ENCODE measurements at places on chromosomes 5 and 9.

GRCh38 chr5:19270153-19270552 is 717.8 kb downstream of the CDH18 start:
- DNase-seq = peak; percentile 21

GRCh38 chr5:64947801-64948200 is 179.1 kb downstream of the CWC27 start:
- DNase-seq = no peak

GRCh38 chr9:119368179-119368578 is 1.1 kb downstream of the BRINP1 start:
- DNase-seq = no peak

GRCh38 chr9:21015129-21015815 is 16.2 kb downstream of the HACD4 start:
- DNase-seq = no peak

GRCh38 chr5:140408750-140409241 is 7.2 kb downstream of the ANKHD1 start:
- no peak for DNase-seq

DNA sequence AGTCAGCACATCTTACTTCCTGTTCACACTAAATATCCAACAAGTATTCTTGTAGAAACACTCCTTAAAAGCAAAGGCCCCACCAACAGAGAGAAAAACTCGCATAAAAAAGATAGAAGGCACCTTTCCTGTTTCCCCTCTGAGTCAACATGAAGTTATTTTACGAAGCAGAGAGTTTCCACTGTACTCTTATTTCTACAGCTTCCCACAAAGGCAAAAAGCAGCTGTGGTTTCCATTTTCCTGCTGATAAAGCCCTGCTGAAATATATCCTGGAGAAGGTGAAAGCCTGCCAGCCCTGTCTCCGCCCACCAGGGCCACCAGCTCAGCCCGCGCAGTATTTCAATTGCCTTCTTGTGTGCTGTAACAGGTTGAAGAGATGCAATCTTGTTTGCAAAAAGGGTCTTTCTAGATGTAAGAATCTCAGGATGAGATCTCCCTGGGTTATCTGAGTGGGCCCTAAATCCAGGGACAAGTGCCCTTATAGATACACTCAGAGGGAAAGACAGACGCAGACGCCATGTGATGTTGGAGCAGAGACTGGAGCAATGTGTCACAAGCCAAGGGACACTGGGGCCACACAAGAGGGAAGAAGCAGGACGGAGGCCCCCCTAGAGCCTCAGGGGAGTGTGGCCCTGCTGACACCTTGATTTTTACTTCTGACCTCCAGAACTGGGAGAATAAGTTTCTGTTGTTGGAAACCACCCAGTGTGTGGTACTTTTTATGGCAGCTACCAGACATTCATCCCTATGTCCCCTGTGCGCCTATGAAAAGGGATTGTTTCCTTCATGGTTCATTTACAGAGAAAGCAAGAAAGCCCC is 19.9 kb downstream of the SEMA4D start:
- no peak for DNase-seq

- DNase-seq = no peak
Observed at GRCh38 chr5:61613679-61614078, 281.6 kb downstream of the ZSWIM6 start.

- DNase-seq = no peak
Observed at GRCh38 chr9:137986268-137987099, 108.9 kb downstream of the CACNA1B start.

DNA sequence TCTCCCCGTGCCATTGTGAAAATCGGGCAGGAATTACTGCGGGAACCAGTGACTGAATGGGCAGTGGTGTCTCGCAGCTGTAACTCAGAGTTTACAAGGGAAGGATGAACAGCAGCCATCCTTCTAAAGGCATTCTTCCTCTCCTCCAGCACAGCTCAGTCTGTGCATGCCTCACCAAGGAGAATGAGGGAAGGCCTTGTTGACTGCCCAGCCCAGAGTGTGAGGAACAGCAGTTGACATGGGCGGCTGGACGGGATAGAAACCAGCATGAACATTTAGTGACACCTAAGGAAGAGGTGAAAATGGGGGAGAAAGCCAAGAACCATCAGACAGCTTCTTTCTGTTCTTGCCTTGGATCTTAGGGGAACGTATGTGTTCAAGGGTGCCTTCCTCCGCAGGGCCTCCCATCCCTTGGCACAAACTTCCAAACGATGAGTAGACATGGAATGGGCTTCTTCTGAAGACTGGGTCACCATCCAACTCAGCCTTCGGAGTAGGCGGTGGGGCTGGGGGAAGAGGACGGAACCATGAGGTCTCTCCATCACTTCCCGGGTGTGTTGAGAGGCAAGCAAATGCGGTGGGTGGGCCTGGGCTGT is 887 bp upstream of the PDE8B start:
- no peak for DNase-seq

DNA sequence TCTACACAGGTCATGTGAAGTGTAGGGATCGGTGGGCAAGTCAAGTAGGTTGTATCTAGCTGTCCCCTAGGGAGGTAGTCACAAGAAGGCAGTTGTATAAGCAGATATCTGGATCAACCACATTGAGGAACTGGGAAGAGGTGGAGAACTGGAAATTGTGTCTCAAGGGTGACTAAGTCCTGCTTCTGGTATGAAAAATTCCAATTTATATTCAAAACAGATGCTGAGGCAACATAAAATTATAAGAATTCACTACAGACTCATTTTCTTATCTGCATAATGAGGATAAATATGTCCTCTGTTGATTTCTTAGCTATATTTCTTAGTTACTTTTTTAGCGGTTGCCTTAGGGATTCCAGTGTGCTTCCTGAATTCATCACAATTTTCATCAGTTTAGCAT is 46.8 kb downstream of the GALNT12 start:
- DNase-seq = no peak

- no peak for DNase-seq
Observed at GRCh38 chr5:132667761-132668705, 5.8 kb upstream of the IL4 start.

DNA sequence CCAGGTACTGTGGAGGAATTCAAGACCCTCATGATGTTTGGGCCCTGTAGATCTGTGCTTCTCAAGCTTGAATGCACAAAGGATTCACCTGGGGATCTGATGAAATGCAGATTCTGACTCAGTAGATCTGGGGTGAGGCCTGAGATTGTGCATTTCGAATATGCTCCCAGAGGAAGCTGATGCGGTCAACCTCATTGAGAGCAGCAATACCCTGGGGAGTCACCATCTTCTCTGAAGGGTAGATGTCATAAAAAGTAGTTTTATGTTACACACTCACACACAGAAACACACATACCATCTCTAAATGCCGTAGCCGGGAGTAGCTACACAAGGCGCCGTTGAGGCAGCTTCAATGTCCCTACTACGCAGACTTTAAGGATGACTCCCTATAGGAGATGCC is 55.8 kb upstream of the CPEB4 start:
- DNase-seq = no peak

- DNase-seq = no peak
Observed at GRCh38 chr9:3950534-3950933, 349.3 kb downstream of the GLIS3 start.

DNA sequence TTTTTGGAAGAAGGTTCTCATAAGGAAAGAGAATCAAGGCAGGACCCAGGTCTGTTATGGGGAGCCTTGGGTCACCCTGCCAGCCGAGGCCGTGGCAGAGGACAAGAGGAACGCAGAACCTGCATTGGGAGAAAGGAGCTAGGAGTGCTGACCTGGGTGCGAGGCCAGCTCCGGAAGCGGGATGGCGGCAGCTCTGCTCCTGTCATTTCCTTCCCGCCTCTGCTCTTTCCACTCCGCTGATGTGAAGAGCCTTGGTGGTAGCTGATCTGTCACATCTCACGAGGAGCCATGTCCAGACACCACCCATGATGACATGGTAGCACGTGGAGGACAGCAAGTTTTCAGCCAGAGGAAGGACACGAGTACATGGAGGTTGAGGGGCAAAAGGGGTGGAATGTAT is 109.5 kb upstream of the COL5A1 start:
- no peak for DNase-seq

DNA sequence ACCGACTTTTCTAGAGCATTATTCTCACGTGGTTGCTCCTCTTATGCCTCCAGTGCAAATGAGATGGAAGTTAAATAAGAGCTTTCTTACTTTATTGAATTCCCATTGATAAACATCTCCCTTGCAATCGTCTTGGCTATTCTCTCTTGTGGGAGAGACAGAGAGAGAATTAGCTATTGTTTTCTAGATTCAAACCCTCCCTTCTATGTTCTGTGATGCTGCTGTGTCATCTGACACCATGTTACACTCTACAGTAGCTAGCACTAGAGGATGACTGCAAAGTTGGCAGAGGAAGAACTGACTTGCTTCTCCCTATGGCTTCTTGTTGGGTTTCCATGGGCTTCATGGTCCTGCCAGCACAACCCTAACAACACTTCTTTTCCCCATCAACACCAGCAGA is 134.6 kb upstream of the RANBP3L start:
- no peak for DNase-seq

GRCh38 chr9:114681594-114682332 is at the start of gene TEX48:
Gene TEX48 (minus strand): TSS chr9:114682192. CDS start chr9:114671723, 10,469 bp downstream.
- DNase-seq = no peak

- DNase-seq = no peak
Observed at GRCh38 chr9:130445268-130445983, 665 bp downstream of the ASS1 start.

- no peak for DNase-seq
Observed at GRCh38 chr5:592158-592557, 20.0 kb upstream of the CEP72 start.

GRCh38 chr9:128683340-128684064 is 5.5 kb upstream of the SET start:
- DNase-seq = no peak

- DNase-seq = no peak
Observed at GRCh38 chr9:7546261-7546660, 253.3 kb downstream of the DMAC1 start.

GRCh38 chr5:119079318-119079921 is 8.5 kb downstream of the DMXL1 start:
- no peak for DNase-seq

GRCh38 chr5:23506329-23507236 is 826 bp upstream of the PRDM9 start:
- DNase-seq = peak; percentile 67

- DNase-seq = no peak
Observed at GRCh38 chr9:76180541-76180940, 213.7 kb downstream of the RFK start.

- no peak for DNase-seq
Observed at GRCh38 chr9:116218399-116218798, 64.8 kb downstream of the PAPPA start.

- DNase-seq = no peak
Observed at GRCh38 chr5:51398875-51399642, 15.8 kb downstream of the ISL1 start.

DNA sequence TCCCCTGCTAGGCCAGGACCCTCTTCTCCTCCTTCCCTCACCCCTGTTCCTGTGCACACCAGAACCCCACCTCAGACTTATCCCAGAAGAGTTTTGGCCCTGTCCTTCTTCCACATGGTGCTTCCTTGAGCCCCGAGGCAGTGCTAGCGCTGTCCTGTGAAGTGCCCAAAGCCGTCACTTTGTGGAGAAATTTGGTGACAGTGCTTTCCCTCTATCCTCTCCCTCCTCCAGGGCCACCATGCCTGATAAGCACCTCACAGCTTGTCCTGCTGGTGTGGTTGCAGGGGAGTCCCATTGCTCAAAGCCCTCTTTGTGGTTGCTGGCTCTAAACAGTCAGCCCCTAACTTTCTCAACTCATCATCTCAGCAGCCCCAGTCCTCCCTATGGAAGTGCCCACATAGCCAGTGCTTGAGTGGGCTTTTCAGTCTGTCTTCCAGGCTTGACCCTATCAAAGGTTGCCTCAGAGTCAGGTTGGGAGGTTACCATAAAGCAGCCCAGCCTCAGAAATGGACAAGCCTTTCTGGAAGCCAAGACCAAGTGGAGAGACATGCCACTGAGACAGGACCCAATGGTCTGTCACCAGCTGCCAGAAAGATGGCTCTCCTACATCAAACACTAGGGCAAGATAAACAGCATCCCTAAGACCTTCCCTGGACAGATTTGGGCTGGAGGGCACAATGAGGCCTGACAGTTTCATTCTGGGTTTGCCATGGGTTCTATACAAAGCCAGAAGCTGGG is 18.0 kb downstream of the IGIP start:
- DNase-seq = no peak

DNA sequence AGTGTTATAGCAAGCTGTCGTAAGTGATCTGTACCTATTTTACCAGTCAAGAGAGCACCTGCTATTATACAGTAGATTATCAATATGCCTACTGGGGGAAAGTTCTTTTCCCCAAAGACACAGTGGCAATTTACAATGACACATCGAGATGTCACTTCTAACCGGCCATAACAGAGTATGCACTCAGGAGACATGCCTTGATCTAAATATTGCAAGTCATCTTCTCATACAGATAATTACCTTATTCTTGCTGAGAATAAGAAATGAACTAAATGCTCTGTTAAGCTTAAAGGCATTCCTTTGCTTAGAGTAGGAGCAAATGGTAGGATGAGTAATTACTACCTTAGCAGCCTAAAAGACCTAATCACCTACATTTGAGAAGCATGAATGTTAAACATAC is 71.6 kb downstream of the PKD2L2 start:
- no peak for DNase-seq

Data from NCI-H446 treated with DMSO at 0.1 percent for 48 hours (cell line).